ENCODE measurements at places on chromosomes 4 and X.

DNA sequence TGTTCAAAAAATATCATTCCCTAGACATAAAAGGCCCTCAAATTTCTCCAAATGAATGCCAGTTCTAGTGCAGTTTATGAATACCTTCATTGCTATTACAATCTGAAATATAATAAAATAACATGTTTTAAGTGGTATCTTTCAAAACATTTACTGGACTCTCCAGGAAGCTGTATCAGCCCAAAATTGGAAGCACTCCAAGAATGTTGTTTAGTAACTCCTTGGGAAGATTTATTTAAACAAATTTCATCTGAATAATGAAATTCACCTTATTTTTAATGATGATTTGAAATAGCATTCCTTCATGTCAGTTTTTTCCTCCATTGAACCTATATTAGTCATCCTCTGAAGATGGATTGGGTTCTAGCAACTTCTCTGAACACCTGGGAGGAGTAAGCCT is 217.2 kb upstream of the PCDH18 start:
- DNase-seq = no peak

DNA sequence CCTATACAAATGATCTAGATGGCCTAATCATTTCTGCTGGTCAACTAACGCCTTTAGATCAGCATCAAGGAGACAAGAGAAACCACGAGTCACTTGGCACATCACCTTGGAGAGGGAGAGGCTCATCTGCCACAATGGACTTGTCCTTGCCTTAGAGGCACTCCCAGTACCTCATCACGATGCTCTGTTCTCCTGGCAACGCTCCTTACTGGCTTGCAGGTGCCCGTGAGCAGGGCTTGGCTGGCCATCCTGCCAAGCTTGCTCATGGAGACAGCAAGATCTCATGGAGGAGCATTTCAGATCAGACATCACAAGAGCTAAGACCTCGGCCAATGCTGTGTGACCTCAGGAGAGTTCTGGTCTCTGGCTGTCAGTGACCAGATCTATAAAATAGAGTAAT is 2.7 kb upstream of the SMIM20 start:
- no peak for DNase-seq

GRCh38 chr4:153610623-153611376 is 73.3 kb upstream of the TLR2 start:
- no peak for DNase-seq

DNA sequence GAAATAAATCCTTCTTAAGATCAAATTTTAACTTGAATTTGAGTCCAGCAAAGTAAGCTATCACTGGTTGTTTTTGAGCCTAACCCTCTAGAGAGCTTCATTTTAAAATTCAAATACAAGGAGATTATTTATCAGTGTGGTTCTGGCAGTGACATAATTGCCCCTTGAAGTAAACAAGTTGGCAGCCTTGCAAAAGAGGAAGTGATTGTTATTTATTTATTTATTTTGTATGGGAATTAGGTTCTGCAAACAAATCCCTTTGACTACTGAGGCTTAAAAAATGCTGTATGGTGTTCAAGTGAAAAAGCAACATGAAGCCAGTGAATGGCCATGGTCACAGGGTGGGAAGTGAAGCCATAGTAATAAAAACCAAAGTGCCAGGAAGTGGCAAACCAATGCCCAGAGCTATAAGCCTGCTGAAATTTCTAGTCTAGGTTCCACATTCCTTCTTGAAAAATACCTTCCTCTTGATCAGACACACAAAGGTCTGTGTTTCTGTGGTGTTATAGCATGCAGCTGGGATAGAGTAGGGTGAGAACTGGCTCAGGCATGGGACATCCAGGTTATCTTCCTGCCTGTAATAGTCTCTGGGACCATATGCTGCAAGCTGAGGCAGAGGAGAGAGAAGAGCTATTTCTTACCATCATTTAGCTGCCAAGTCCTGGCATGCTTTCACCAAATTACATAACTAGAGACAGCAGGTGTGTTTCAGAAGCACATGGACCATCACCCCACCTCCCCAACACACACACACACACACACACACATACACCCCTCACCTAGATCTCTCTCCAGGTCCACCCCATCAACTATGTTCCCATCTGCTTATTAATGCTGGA is 47.1 kb upstream of the TSPAN7 start:
- no peak for DNase-seq

- no peak for DNase-seq
These were observed 1226.3 kb downstream of the PCDH7 start for GRCh38 chr4:31946456-31946855.

DNA sequence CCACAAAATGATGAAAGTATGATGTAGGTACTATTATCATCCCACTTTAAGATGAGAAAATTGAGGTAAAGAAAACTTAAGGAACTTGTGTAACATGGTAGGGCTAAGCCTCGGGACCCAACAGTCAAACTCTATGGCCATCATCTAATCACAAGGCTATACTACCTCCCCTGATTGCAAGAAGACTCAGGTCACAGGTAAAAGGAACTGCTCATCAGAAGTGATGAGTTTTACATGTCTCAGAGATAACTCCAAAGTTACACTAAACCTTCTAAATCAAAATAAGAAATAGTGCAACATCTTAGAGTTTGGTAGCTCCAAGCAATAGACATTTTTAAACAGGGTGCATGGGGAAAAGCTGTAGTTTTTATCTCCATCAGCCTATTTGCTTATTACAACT is 96.5 kb upstream of the MYOZ2 start:
- DNase-seq = no peak

- no peak for DNase-seq
These were observed 448.3 kb upstream of the SLIT2 start for GRCh38 chr4:19803406-19803805.

- no peak for DNase-seq
These were observed 1.7 kb upstream of the DCTD start for GRCh38 chr4:182918791-182919302.

GRCh38 chr4:112002248-112002661 is 143.0 kb upstream of the FAM241A start:
- no peak for DNase-seq

DNA sequence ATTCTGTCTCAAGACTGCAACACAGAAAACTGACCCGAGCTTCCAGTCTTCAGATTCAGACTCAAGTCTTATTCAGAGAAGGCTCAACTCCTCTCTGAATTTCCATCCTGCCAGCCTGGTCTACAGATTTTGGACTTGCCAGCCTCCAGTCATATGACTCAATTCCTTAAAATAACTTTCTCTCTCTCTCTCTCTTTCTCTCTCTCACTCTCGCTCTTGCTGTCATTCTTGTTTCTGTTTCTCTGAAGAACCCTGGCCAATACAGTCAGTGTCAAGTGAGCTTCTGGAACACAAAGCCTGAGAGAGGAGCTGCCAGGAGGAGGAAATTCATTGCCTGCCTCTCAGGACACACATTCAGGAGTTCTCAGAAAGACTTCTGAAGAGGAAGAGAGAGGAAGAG is 154.9 kb downstream of the PARM1 start:
- no peak for DNase-seq

- DNase-seq = no peak
These were observed 465.5 kb upstream of the CTSO start for GRCh38 chr4:156419080-156419685.

GRCh38 chr4:46385946-46386345 is 4.0 kb downstream of the GABRA2 start:
- no peak for DNase-seq

DNA sequence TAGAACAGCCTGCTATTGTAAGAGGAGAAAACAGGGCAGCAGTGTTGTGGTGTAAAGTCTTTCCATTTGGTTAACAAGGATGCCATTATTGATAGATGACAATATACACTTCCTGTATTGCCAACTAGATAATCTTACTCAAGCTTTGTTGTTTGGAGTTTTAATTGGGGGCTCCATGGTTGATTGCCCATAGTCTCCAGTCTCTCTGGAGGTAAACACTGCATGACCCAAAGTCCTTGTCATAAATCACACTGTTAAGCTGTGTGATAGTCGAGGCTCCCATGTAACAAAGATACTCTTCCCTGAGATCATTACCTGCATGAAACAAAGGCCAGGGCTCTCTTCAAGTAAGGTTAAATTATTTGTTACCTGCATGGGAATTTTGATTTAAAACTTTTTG is 394.6 kb downstream of the C4orf33 start:
- no peak for DNase-seq

Measured in stimulated activated CD8-positive, alpha-beta memory T cell treated with anti-CD3 and anti-CD28 coated beads, Interleukin-4, amount 100 ng/mL, for 1 hour (primary cell).